ENCODE measurements at places on chromosomes 16 and 17. TPM values are rescaled to one million over a fixed set of nuclear protein-coding genes. Genes with fewer than 3 reads are reported as not detected.

The ROGDI gene
- 4.2 TPM for total RNA-seq

The ZCCHC14 gene
- 45.6 TPM for total RNA-seq

- no peaks in the 10 kb centered on the region for H3K27me3 ChIP-seq
- no peaks in the 10 kb centered on the region for H3K36me3 ChIP-seq
- no peak overlapping the region for H3K27ac ChIP-seq
- DNase-seq = no peak
- peaks cover 7% of the 10 kb centered on the region for H3K4me1 ChIP-seq
- H3K4me3 ChIP-seq = no peak overlapping the region
Measured at GRCh38 chr16:85969591-85969990, 70.6 kb downstream of the IRF8 start.

- no peak overlapping the region for H3K4me3 ChIP-seq
- H3K27me3 ChIP-seq = no peaks in the 10 kb centered on the region
- H3K36me3 ChIP-seq = no peaks in the 10 kb centered on the region
- DNase-seq = no peak
- no peak overlapping the region for H3K27ac ChIP-seq
Measured at GRCh38 chr17:74604761-74605160, 12.7 kb upstream of the CD300LD start.

The NPTX1 gene
- total RNA-seq = 0.56 TPM

The PRAC2 gene
- not detected for total RNA-seq

DNA sequence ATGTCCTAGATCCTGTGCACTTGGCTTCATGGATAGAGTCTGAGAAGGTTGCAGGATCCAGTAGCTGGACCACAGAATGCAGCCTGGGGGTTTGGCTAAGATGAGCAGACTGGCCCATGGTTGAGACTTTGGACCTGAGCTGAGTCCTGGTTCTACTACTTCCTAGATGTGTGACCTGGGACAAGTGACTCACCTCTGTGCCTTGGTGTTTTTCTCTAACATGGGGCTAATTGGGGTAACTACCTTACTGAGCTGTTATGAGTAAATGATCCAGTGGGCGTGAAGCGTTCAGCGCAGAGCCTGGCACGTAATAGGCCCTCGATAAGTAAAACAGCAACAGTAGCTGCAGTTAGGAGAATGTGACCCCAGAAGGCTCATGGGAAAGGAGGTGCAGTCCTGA lies 38.8 kb downstream of the SNX20 start:
- no peaks in the 10 kb centered on the region for H3K36me3 ChIP-seq
- DNase-seq = no peak
- no peaks in the 10 kb centered on the region for H3K27me3 ChIP-seq

DNA sequence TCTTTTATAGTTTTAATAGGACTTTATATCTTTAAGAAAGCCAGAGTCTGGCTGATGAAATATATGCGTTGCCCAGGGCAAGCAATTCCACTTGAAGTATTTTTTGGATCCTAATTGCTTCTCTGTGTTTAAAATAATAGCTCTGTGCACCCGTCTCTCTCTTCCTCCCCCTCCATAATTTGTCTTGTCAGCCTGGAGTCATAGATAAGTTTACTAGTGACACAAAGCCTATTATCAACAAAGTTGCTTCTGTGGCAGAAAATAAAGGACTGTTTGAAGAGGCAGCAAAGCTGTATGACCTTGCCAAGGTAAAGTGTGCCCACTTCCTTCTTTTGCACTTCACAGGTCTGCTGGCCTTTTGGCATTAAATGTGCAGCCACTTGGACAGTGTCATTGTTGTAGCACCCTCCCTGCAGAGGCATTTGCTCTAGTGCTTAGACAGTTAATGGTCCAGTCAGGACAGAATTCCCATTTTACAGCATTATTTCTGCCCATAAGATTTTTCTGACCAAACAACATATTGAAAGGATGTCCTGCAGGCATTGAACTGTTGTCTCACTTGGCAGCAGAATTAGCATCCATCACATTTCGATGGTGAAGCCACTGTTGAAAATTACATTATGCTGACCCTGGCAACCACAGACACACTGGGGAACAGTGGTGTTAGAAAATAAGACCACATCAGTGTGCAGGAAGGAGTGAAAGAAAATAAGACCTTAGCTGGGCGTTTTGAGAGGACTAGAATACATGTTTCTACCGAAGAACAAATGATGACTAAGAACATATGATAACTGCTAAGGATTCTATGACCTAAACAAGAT lies 28.4 kb upstream of the SLC12A3 start:
- no peak overlapping the region for H3K4me3 ChIP-seq
- H3K27me3 ChIP-seq = no peaks in the 10 kb centered on the region
- peaks cover 19% of the 10 kb centered on the region for H3K36me3 ChIP-seq
- H3K4me1 ChIP-seq = no peaks in the 10 kb centered on the region
- no peak overlapping the region for H3K27ac ChIP-seq

DNA sequence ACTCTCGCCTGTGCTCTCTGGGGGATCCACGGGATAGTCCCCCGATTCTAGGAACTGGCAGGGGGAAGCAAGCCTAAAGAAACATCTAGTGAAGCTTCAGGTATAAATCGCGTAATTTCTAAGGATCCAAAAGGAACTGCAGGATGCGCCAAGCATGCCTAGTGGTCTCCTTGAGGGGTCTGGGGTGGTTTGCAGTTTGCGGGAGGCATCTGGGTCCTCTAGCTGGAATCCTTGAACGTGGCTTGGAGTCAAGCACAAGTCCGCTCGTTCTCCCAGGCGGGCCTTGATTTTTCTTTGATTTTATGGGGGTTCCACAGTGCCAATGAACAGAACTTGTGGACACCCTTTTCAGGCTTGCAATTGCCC lies 1000.5 kb downstream of the KCNJ18 start:
- no peak for DNase-seq
- no peak overlapping the region for H3K4me3 ChIP-seq
- H3K27me3 ChIP-seq = no peaks in the 10 kb centered on the region
- no peaks in the 10 kb centered on the region for H3K4me1 ChIP-seq
- no peak overlapping the region for H3K27ac ChIP-seq
- H3K36me3 ChIP-seq = no peaks in the 10 kb centered on the region

GRCh38 chr16:89988951-89989350 lies 30.3 kb downstream of the DBNDD1 start:
- no peaks in the 10 kb centered on the region for H3K4me1 ChIP-seq
- no peak overlapping the region for H3K27ac ChIP-seq

The MLKL gene
- total RNA-seq = 11.4 TPM

The ZP2 gene
- total RNA-seq = not detected

- DNase-seq = no peak
- no peaks in the 10 kb centered on the region for H3K36me3 ChIP-seq
- H3K4me3 ChIP-seq = no peak overlapping the region
- H3K27me3 ChIP-seq = no peaks in the 10 kb centered on the region
- H3K27ac ChIP-seq = no peak overlapping the region
- H3K4me1 ChIP-seq = no peaks in the 10 kb centered on the region
Measured at GRCh38 chr16:55035956-55036355, 105.3 kb downstream of the IRX5 start.

GRCh38 chr17:77235370-77235941 lies 94.7 kb downstream of the SEC14L1 start:
- no peak for DNase-seq
- H3K4me3 ChIP-seq = peak overlapping the region; percentile 68
- H3K27me3 ChIP-seq = no peaks in the 10 kb centered on the region
- peaks cover 20% of the 10 kb centered on the region for H3K4me1 ChIP-seq
- no peaks in the 10 kb centered on the region for H3K36me3 ChIP-seq

GRCh38 chr16:67857547-67858233 lies 10.2 kb upstream of the CENPT start:
- no peaks in the 10 kb centered on the region for H3K27me3 ChIP-seq
- H3K4me3 ChIP-seq = no peak overlapping the region
- DNase-seq = peak; percentile 77
- H3K36me3 ChIP-seq = no peaks in the 10 kb centered on the region

The DPEP3 gene
- total RNA-seq = not detected

DNA sequence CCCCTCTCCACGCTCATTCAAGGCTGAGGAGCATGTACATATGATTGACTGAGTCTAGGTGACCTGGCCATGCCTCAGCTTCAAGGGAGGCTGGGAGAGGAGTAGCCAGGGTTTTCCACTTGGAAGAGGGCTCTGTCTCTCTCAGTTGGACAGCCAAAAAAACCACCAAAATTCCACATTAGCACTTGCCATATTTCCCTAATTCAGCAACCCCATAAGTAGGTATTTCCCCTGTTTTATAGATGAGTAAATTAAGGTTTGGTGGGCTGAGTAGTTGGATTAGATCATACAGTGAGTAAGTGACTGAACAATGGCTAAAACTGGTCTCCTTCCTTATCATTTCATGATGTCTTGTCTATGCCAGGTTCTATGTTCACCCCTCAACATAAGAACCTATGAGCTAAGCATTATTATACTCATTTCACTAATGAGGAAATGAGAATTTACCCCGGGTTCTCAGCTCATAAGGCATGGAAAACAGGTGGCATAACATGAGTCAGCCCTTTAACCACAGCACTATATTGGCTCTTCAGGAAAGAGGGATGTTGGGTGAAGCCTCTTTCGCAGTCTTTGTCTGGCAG lies 68.0 kb upstream of the GAS7 start:
- no peaks in the 10 kb centered on the region for H3K27me3 ChIP-seq
- H3K36me3 ChIP-seq = no peaks in the 10 kb centered on the region
- H3K4me1 ChIP-seq = no peaks in the 10 kb centered on the region
- H3K4me3 ChIP-seq = no peak overlapping the region
- no peak for DNase-seq

DNA sequence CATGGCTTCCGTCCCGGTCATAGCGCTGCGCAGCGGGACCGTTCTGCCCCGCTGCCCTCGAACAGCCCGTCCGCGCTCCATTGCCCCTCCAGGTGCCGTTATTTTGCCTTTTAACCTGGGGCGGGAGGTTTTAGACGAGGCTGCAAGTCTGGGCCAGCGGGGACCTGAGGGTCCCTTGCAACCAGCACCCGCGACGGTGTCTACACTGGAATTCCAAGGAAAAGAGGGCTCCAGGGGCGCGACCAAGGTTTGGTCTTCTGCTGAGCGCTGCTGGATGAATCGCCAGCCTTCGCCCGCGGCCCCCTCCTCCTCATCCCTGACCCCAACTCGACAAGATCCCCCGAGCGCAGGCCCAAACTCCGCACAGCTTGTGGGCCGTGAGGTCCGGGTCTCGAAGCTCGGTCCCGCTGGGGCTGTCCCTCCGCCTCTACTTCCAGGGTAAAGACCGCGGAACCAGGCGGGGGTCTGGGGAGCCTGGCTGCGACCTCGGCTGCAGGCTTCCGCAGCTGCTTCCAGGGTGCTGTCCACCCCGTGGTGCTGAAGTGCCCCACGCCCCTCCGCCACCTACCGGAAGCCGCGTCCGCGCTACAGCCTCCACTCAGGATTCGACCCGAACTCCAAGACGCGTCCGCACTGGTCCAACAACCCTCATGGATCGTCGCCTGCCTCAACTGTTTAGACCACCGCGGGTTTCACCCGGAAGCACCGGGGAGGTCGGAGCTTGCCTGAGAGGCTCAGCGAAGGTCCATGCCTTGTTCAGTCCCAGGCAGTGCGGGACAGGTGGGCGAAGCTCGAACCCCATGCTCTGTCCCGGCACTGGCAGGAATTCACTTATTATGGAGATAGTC lies 10.1 kb upstream of the CA4 start:
- no peak for DNase-seq
- no peak overlapping the region for H3K27ac ChIP-seq
- peak overlapping the region; percentile 36 for H3K4me3 ChIP-seq
- H3K4me1 ChIP-seq = peaks cover 2% of the 10 kb centered on the region
- no peaks in the 10 kb centered on the region for H3K36me3 ChIP-seq
- peaks cover 11% of the 10 kb centered on the region for H3K27me3 ChIP-seq

DNA sequence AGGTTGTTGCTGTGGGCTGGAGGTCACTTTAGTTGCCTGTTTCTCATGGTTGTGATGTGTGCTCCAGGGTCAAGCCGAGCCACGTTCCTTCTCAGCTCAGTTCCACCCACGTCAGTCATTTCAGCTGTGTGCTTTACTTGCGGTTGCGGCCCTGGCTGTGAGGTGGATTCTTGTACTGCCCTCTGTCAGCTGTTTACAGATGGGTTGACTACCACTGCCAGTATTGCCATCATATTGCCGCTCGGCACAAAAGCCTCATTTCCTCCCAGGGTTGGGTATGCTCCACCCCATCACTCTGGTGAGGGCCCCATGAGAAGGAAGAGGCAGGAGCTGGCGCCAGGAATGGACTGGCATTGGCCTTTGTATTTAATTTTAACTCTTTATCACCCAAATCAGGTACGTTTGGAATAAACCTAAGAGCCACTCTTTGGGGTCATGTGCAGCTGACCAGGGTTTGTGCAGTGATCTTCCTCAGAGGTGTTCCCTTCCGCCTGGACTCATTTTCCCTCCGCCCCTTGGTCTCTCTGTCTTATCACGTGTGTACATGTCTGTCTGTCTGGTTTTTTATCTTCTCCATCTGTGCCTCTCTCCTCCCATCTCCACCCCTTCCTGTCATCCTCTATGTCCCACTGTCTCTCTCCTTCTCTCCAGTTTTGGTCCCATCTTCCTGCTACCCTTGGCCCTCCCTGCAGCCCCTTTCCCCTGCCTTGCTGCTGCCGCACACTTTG lies 25.0 kb downstream of the METTL22 start:
- H3K36me3 ChIP-seq = peaks cover 50% of the 10 kb centered on the region
- no peak for DNase-seq
- H3K4me3 ChIP-seq = no peak overlapping the region

GRCh38 chr17:62109924-62110323 lies 44.8 kb upstream of the MED13 start:
- no peak overlapping the region for H3K27ac ChIP-seq
- no peak for DNase-seq
- H3K27me3 ChIP-seq = no peaks in the 10 kb centered on the region
- H3K4me1 ChIP-seq = peaks cover 11% of the 10 kb centered on the region
- H3K36me3 ChIP-seq = no peaks in the 10 kb centered on the region

The CBX8 gene
- total RNA-seq = 7.4 TPM

- H3K27ac ChIP-seq = no peak overlapping the region
- peaks cover 6% of the 10 kb centered on the region for H3K36me3 ChIP-seq
- H3K4me3 ChIP-seq = no peak overlapping the region
- DNase-seq = no peak
- H3K27me3 ChIP-seq = no peaks in the 10 kb centered on the region
- peaks cover 16% of the 10 kb centered on the region for H3K4me1 ChIP-seq
Measured at GRCh38 chr17:630801-631200, 83.8 kb downstream of the VPS53 start.

Measured in thoracic aorta (tissue), 2 donors.